Activated T-helper 17 cell treated with anti-CD3 and anti-CD28 coated beads, Interleukin-2, amount 50 U/mL, for 72 hours (primary cell): ENCODE measurements at places on chromosomes 7 and 10. TPM values are rescaled to one million over a fixed set of nuclear protein-coding genes. Genes with fewer than 3 reads are reported as not detected.

Gene CCDC7
- total RNA-seq, result 14.6 TPM

Gene DYNC1I1
- total RNA-seq, result not detected

Gene DNTT
- not detected for total RNA-seq

Gene IKZF1
- 343 TPM for total RNA-seq

DNA sequence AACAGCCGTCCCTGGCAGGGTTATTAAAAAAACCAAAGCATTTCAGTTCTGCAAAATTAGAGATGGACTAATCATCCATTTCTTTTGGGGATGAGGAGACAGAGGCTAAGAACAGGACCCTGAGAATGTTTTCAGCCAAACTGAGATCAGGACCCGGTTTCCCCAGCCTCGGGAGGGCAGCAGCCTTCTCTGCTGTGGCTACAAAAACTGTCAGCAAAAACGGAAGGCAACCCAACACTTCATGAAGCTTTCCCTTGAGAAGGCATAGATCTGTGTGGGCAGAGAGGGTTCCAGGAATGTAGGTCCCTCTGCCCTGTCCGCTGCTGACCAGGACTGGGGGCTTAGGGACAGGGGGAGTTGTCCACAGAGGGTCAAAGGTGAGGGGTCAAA lies 313.5 kb downstream of the TCERG1L start:
- no peak for ATAC-seq

Gene UCN3
- total RNA-seq, result not detected

DNA sequence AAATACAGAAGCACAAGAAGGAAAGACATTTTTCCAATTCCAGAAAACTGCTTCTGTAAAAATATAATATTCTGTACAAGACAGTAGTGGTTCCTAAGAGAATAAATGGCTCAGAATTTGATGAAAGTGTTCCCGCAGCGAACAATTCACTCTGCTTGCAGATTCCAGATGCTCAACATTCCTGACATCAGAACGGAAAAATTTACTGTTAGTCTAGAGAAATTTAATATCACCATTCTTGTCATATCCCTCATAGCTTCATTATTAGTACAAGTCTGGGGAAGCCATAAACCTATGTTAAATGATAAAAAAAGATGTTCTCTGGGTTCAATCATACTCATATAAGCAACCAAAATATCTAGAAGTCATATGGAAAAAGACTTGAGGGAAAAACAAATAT lies 83.6 kb downstream of the MPP7 start:
- ATAC-seq, result no peak

- peak; percentile 84 for ATAC-seq
These were observed 63.6 kb downstream of the ARID5B start for GRCh38 chr10:61964949-61965702.

GRCh38 chr7:37047260-37047659 lies 323.0 kb upstream of the AOAH start:
- no peak for ATAC-seq

DNA sequence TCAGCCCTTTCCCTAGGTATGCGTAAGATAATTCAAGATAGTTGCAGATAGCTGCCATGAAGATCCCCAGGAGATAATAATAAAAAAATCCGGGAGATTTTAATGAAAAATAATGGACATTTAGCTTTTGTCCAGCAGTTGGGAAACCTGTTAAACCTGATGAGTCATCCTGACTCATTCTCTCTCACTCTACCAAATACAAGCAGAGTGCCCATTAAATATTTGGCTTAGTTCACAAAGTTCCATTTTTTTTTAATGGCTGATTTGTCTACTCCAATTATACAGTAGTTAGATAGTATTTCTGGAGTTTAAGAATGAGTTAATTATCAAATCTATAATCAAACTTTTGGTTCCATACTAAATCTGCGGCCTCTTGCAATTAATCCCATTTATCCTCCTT lies 2.1 kb upstream of the SHTN1 start:
- ATAC-seq, result no peak

DNA sequence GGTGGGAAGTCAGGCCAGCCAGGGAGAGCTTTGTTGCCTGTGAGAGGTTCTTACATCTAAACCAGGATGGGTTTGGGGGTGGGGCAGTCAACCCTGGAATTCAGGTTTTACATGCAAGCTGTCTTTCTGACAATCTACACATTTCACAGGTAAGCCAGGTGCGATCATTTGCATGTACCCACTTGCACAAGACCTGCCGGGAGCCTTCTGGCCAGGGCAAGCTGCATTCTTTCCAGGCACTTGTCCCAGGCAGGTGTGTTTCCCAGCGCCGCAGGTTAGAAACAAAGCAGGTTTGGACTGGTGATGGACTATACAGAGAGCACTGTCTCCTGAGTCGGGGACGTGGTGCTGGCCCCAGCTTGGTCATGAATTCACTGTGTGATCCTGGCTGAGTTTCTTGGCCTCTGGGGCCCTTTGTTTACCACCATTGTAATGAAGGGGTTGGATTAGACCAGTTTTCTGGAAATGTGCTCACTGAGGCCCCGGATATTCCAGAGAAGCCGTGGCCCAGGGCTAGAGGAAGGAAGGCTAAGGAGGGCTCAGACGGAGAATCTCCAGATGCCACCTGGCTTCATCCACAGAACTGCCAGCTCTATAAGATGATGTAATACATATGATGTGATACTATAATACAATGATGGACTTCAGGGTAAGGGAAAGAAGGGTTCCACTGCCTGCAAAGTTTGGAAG lies 205.2 kb upstream of the SVIL start:
- ATAC-seq, result no peak

Gene THSD7A
- 0.82 TPM for total RNA-seq

Gene ATP6V0A4
- 0.42 TPM for total RNA-seq
